ENCODE measurements at places on chromosomes 1 and 21. TPM values are rescaled to one million over a fixed set of nuclear protein-coding genes. Genes with fewer than 3 reads are reported as not detected.

- H3K4me3 ChIP-seq = no peak overlapping the region
- DNase-seq = peak; percentile 67
- H3K4me1 ChIP-seq = no peaks in the 10 kb centered on the region
- no peaks in the 10 kb centered on the region for H3K27me3 ChIP-seq
Measured at GRCh38 chr1:117070124-117070523, 10.0 kb downstream of the TTF2 start.

DNA sequence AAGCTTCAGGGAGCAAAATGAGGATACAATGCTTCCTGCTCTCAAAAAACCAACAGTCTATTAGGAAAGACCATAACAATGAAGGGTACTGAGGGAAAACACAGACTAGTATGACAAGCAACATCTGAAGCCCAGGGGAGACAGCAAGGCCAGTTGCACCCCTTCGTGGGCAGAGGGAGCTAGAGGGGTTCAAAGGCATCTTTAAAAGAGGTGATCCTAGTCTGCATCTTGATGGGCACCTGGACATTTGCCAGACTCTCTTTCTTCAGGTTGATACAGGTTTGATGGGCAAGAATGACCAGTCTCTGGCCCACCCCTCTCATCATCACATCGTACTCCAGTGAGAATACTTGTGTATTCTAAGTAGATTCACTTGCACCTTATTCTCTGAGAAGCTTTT, 177.7 kb downstream of the VAV3 start:
- no peaks in the 10 kb centered on the region for H3K27me3 ChIP-seq
- H3K36me3 ChIP-seq = no peaks in the 10 kb centered on the region
- no peak overlapping the region for H3K27ac ChIP-seq

DNA sequence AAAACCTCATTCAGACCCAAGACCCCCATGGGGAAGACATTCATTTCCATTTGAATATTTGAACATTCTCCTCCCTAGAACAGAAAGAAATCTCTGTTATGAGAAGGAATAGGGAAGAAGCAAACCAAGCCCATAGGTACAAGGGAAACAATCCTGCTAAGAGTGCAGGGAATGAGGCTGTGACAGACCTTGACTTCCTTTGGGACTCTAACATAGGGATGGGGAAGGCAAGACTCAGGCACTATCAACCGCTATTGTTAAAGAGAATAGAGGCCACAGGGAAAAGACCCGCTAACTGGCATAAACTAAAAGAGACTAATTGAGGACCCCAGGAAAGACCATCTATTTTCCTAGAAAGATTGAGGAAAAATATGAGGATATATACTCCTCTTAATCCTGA, 117.8 kb upstream of the BRINP3 start:
- DNase-seq = no peak
- H3K4me3 ChIP-seq = no peak overlapping the region
- H3K4me1 ChIP-seq = no peaks in the 10 kb centered on the region
- H3K27ac ChIP-seq = no peak overlapping the region
- no peaks in the 10 kb centered on the region for H3K36me3 ChIP-seq

GRCh38 chr1:168509875-168510791, 33.7 kb downstream of the XCL2 start:
- H3K4me1 ChIP-seq = peaks cover 5% of the 10 kb centered on the region
- no peak overlapping the region for H3K4me3 ChIP-seq
- H3K36me3 ChIP-seq = no peaks in the 10 kb centered on the region
- peaks cover 1% of the 10 kb centered on the region for H3K27me3 ChIP-seq
- no peak overlapping the region for H3K27ac ChIP-seq

DNA sequence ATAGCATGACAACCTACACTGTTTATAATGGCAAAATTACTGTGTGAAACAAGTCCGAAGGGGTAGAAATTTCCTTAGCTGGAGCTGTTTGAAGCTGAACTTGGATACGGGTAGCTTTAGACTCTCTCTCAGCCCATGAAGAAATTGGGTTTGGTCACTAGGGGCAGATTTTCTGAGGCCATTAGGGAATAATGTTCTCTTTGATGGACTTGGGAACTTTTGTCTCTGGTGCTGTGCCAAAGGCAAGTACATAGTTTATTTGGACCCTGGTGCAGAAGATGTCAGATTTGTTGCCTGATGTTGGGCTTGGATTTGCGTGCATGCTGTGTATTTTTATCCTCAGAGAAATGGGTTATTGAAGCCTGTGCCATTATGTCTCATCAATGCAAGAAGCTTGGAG, 109.6 kb downstream of the VPS13D start:
- H3K27ac ChIP-seq = no peak overlapping the region
- H3K4me1 ChIP-seq = no peaks in the 10 kb centered on the region
- DNase-seq = no peak
- no peaks in the 10 kb centered on the region for H3K27me3 ChIP-seq
- peaks cover 10% of the 10 kb centered on the region for H3K36me3 ChIP-seq
- H3K4me3 ChIP-seq = no peak overlapping the region

- H3K36me3 ChIP-seq = no peaks in the 10 kb centered on the region
- DNase-seq = no peak
Measured at GRCh38 chr21:43207868-43208267, 39.1 kb downstream of the CRYAA start.

GRCh38 chr1:155882235-155882634, 22.9 kb downstream of the SYT11 start:
- H3K27ac ChIP-seq = no peak overlapping the region
- peaks cover 10% of the 10 kb centered on the region for H3K36me3 ChIP-seq
- DNase-seq = no peak
- H3K27me3 ChIP-seq = no peaks in the 10 kb centered on the region
- H3K4me3 ChIP-seq = no peak overlapping the region

DNA sequence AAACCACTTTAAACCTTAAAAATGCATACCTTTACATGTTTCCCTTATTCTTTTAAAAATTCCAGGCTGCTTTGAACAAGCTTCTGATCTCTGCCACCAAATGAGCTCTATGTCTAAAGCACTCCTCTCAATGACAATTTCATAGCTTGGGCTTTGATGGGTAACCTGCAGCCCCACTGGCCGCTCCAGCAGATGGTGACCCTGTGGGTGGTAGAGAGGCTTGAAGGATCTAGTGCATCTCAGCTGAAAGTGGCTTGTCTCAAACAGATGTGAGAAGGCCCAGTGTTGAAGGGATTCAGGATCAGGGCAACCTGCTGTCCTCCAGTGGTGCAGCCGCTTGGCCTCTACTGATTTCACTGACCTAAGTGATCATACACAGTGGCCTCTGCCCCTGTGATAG, 84.7 kb upstream of the IRF2BP2 start:
- H3K4me1 ChIP-seq = peaks cover 4% of the 10 kb centered on the region
- no peak overlapping the region for H3K27ac ChIP-seq
- DNase-seq = no peak
- H3K27me3 ChIP-seq = no peaks in the 10 kb centered on the region
- H3K36me3 ChIP-seq = no peaks in the 10 kb centered on the region
- H3K4me3 ChIP-seq = no peak overlapping the region

DNA sequence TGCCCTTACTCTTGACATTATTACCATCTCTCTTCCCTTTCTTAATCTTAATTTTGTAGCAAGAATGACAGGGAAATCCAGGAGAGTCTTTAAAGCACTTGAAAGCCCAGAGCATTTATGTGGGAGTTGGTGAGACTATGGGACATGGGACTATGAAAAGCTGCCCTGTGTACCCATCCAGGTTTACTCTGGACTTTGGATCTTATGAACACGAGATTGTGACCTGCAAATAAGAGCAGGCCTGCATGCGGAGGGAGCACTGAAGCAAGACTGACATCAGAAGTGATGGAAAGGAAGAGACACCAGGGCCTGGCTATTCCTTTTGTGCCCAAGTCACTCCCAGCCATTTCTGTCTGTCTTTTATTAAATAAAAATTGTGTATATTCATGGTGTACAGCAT, 209.6 kb downstream of the NUF2 start:
- H3K27me3 ChIP-seq = no peaks in the 10 kb centered on the region
- no peaks in the 10 kb centered on the region for H3K4me1 ChIP-seq
- no peak overlapping the region for H3K4me3 ChIP-seq
- no peaks in the 10 kb centered on the region for H3K36me3 ChIP-seq

GRCh38 chr1:45032837-45033236, 20.8 kb downstream of the UROD start:
- no peak overlapping the region for H3K4me3 ChIP-seq
- no peak for DNase-seq
- no peaks in the 10 kb centered on the region for H3K4me1 ChIP-seq
- H3K27ac ChIP-seq = no peak overlapping the region
- no peaks in the 10 kb centered on the region for H3K36me3 ChIP-seq

- H3K36me3 ChIP-seq = no peaks in the 10 kb centered on the region
- no peaks in the 10 kb centered on the region for H3K27me3 ChIP-seq
- no peaks in the 10 kb centered on the region for H3K4me1 ChIP-seq
- no peak overlapping the region for H3K27ac ChIP-seq
- no peak overlapping the region for H3K4me3 ChIP-seq
Measured at GRCh38 chr21:21688889-21689288, 690.7 kb downstream of the NCAM2 start.

PKNOX1 gene
- 35.0 TPM for total RNA-seq

GRCh38 chr1:156807627-156808026, 9.0 kb downstream of the SH2D2A start:
- no peak overlapping the region for H3K27ac ChIP-seq
- no peak overlapping the region for H3K4me3 ChIP-seq
- H3K27me3 ChIP-seq = peaks cover 36% of the 10 kb centered on the region
- no peaks in the 10 kb centered on the region for H3K36me3 ChIP-seq

DNA sequence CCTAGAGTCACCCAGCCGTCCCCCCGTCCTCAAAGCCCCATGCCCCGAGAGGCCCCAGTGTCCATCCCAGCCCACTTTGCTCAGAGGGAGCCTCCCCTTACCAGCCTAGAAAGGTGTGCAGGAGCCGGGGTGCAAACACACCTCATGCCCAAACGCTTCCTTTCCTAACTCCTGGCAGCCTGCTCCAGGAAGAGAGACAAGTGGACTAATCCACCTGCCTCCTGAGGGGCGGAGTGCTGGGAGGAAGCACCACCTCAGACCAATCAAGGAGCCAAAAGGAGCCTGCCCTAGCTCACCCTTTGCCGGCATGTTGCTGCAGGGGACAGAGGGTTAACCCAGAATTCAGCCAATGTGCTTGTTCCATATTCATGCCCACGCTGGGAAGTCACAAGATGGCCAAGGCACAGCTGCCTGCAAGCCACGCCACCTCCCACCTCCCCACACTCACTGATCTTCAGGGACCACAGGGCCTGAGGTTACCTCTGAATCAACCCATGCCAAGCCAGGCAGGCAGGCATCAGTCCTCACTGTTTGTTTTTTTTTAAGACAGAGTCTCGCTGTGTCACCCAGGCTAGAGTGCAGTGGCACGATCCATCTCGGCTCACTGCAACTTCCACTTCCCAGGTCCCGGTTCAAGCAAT, 27.8 kb downstream of the PLEKHA6 start:
- no peaks in the 10 kb centered on the region for H3K36me3 ChIP-seq
- H3K4me1 ChIP-seq = peaks cover 29% of the 10 kb centered on the region
- H3K27me3 ChIP-seq = no peaks in the 10 kb centered on the region

KCNC4 gene
- 0.18 TPM for total RNA-seq

GRCh38 chr21:33898586-33898985, 17.0 kb downstream of the ATP5PO start:
- no peaks in the 10 kb centered on the region for H3K27me3 ChIP-seq
- no peak overlapping the region for H3K4me3 ChIP-seq
- peak overlapping the region; percentile 62 for H3K27ac ChIP-seq
- DNase-seq = peak; percentile 17

KCNA2 gene
- total RNA-seq = under 0.01 TPM

SYNJ1 gene
- total RNA-seq = 8.3 TPM

DNA sequence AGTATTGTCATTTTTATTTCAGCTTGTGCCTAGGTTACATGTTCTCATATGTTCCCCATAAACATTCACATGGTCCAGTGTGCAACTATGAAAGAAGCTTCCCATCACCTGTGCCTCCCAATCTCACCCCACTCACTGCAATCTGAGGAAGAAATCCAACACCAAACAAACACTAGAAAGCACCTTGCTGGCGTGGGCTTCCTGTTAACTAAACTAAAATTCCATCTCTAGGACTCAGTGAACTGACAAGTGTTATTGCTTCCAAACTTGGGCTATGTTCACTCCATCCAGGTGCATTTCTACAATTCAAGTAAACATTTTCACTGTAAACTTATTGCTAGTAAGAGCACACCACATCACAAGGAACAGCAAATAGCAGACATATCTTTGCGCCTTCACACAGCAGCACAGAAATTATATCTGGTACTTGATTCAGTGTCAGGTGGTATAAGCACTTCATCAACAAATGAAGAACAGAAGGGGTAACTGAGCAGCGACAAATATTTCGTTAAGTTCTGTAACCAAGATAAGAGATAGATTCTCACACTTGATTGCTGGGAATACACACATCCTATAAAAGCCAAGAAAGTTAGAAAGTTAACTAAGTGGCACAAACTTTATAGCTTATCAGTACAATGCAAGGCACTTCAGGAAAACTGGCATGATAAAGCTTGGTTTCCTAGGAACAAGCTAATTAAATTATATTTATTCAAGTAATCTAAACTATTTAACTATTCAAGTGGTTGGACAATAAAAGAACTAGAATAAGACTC, 8.9 kb upstream of the KCNJ15 start:
- no peak for DNase-seq
- H3K27ac ChIP-seq = no peak overlapping the region
- H3K4me1 ChIP-seq = peaks cover 7% of the 10 kb centered on the region
- no peaks in the 10 kb centered on the region for H3K36me3 ChIP-seq

FCRL4 gene
- not detected for total RNA-seq

S100A9 gene
- not detected for total RNA-seq

DNA sequence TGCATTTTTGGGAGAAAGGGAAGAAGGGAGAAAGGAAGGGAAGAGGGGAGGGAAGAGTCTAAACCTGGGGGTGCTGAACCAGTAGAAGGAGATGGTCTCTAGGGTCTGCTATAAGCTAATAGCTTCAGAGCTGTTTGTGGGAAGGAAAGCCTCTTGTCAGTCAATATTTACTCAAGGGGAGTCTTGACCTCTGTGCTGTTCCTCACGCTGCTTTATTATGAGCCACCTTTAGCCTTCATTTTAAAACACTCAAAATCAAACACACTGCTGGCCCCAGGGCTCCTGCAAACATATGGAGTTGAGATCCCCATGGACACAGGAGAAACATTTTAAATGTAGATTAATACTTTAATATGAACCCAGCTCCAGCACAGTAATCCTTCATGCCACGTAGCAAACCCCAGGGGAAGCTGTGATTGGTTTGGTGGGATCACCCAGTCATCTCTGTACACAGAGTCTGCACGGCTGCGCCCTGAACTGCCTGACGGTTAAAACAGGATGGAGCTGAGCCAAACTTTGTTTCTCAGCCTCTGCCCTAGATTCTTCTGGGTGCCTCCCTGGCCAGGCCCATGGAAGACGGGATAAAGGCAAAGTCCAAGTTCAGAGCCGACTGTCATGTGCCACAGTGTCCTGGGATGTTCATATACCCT, 40.2 kb upstream of the VWA5B1 start:
- H3K4me1 ChIP-seq = no peaks in the 10 kb centered on the region
- peaks cover 6% of the 10 kb centered on the region for H3K27me3 ChIP-seq
- no peak overlapping the region for H3K27ac ChIP-seq

- H3K4me1 ChIP-seq = no peaks in the 10 kb centered on the region
- H3K27ac ChIP-seq = no peak overlapping the region
- no peak overlapping the region for H3K4me3 ChIP-seq
- no peaks in the 10 kb centered on the region for H3K27me3 ChIP-seq
- no peak for DNase-seq
Measured at GRCh38 chr1:178142806-178143205, 48.9 kb downstream of the RASAL2 start.

- H3K4me1 ChIP-seq = peaks cover 7% of the 10 kb centered on the region
- H3K27ac ChIP-seq = no peak overlapping the region
- no peak for DNase-seq
- peaks cover 33% of the 10 kb centered on the region for H3K27me3 ChIP-seq
Measured at GRCh38 chr1:10945991-10946509, 66.4 kb upstream of the TARDBP start.

Data from IMR-90 (cell line).